ENCODE measurements at places on chromosomes 4 and X.

DNA sequence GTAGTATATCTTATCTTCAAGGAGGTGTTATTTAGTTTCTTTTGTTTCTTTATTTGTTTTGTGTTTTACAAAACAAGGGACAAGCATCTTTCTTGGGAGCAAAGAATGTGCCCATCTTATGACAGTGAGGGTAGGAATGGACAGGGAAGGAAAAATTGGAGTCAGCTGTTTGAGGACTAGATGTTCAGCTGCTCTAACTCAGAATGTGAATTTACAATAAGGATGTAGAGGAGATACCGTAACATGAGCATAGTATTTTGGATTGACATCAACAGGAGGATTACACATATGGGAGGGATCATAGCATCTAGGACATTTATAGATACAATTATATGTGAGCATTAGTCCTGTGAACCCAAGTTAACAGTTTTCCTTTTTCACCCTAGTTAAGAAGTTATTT lies 89.0 kb upstream of the GK2 start:
- no peak for DNase-seq

DNA sequence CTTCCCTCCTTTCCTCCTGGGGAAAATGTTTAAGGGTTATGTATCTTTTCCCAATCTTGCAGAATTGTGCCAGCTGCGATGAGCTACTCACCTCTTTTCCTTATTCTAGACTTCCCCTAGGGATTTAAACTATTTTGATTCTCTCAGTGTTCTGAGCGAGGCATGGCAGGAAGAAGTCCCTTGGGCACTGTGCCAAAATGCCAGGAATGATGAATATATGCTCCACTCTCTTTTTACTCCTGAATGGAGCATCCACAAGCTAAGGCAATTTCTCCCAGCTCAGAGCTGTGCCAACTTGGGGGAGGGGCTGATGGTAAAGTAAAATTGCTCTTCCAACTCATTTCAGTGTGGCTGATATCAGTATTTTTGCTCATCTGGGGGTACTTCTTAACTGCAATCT lies 4.0 kb upstream of the C4orf17 start:
- no peak for DNase-seq

GRCh38 chrX:52558140-52558539 lies 41.3 kb upstream of the XAGE1B start:
- no peak for DNase-seq

- no peak for DNase-seq
Observed at GRCh38 chrX:9205599-9206223, 171.8 kb upstream of the FAM9B start.
